ENCODE measurements at places on chromosomes 16 and 17.

GRCh38 chr17:8921147-8921546 is 44.4 kb downstream of the PIK3R5 start:
- no peak for DNase-seq

DNA sequence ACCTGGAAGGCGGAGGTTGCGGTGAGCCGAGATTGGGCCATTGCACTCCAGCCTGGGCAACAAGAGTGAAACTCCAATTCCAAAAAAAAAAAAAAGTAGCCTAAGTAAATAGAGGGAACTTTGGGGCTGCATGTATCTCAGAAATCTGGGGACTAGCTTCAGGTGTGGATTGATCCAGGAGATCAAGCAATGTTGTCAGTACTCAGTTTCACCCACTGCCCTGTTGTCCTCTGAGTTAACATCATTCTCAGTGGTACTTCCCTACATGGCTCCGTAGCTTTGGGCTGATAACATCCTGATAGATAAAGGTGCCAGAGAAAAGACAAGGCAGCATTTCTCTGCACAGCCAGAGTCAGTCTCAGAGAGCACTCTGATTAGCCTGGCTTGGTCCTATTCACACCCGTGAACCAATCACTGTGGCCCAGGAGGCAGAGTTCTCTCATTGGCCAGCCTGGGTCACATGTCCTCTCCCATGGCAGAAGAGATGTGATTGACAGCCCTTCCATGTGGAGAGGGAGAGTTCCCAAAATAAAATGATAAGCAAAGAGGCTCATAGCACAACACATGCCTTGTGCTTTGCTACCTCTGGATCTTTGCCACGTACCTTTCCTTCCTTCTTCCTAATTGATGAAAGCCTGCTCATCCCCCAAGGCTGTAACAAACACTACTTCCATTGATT is 99.6 kb downstream of the ABCC1 start:
- no peak for DNase-seq

DNA sequence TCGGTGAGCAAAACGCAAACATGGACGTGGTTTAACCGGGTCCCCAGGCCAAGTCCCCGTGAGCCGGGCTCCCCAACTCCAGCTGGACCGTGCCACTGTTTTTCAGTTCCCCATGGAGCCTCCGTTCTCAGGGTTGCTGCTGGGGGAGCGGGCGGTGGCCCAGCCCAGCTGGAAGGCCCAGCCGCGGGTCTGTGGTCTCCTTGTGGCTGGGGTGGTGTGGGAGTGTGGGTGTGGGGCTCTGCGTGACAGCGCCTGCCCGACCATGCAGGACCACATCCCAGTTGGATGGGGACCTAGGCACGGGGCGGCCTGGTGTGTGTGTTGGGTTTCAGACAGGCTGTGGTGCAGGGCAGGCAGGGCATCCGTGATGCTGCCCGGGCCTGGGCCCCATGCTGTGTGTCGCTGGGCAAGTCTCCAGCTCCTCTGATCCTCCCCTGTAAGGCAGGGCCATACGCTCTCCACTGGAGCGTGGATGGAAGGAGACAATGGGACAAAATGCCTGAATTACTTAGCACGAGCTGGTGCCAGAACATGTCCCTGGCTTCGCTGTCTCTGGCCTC is 40.3 kb downstream of the COX4I1 start:
- no peak for DNase-seq

DNA sequence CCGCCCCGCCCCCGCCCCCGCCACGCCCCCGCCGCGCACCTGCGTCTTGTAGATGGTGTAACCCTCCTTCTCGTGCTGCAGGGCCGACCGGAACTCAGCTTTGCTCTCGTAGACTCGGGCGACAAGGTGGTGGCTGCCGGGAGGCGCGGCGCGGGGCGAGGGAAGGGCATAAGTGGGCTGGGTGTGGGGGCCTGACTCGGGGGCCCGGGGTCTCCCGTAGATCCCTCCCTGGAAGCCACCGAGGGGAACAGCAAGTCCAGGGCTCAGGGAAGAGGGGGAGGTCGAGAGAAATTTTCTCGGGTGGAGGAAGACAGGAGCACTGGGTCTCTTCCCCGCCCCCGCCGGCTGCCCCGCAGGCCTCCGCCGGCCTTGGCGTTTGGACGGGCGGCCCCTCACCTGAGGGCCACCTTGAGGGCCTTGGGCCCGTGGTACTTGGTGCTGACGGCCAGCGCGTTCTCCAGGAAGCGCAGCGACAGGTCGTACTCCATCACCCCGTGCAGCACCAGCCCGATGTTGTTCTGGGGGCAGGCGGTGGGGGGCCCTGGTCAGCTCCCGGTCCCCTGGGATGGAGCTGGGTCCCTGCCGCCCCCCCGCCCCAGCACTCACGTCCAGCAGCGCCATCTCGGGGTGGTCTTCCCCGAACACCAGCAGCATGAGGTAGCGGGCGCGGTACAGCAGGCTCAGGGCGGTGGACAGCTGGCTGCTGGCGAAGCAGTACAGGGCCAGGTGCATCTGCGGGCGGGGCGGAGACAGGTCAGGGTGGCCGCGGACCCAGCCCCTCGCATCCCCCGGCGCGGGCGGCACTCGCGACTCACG is 19.4 kb downstream of the CLUH start:
- DNase-seq, result no peak

DNA sequence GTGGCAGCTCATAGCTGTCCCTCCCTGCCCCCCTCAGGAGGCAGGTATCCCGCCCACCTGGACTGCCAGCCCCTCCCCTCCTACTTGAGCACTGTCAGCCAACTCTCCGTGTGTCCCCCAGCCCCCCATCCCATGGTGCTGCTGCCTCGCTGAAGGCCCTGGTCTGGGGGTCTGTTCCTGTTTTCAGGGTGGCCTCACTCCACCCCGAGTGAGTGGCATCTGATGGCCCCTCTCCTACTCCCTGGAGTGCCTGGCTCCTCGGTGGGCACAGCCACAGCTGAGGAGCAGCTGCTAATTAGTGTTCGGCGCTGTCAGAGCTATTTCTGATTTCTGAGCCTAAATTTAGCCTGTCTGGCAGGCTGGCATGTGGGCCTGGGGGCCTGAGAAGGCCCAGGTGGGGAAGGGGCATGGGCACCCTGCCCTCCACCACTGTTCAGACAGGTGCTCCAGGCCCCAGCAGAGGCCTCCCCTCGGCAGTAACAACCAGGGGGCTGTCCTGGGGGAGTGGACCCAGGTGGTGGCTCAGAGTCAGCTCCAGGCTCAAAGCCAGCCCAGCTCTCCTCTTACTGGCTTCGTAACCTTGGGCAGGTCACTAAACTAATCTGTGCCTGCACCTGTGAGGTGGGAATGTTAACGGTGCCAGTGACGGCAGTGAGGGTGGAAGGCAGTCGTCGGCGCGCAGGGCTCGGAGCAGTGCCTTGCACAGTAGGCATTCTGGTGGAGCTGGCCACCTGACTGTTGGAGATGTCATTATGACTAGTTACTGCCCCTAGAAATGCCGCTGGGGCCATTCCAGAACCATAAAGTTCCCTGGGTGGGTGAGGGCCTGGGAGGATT is 6.5 kb downstream of the FMNL1 start:
- DNase-seq, result peak; percentile 59

DNA sequence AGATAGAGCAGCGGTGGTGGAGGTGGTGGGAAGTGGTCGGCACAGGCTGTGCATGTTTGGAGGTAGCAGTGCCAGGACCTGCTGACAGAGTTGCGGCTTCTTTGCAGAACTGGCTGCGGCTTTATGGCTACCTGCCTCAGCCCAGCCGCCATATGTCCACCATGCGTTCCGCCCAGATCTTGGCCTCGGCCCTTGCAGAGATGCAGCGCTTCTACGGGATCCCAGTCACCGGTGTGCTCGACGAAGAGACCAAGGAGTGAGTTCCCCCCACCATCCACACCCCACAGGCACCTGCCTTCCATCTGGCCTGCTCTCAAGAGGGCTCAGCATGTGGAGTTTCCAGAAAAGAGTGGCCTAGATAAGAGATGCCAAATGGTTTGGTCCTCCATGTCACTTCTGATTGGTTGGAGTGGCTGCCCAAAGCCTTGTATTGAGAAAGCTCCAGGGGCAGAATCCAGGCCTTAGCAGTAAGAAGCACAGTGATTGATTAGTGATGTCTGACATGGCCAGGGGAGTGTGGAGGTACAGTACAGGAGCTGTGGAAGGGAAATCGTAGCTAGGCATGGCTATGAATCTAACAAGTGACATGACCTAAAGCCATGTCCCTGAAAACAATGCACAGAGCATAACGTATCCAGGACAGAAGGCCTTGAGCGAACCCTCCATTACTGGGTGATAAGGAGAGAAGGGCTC is 12.0 kb downstream of the MMP15 start:
- no peak for DNase-seq

DNA sequence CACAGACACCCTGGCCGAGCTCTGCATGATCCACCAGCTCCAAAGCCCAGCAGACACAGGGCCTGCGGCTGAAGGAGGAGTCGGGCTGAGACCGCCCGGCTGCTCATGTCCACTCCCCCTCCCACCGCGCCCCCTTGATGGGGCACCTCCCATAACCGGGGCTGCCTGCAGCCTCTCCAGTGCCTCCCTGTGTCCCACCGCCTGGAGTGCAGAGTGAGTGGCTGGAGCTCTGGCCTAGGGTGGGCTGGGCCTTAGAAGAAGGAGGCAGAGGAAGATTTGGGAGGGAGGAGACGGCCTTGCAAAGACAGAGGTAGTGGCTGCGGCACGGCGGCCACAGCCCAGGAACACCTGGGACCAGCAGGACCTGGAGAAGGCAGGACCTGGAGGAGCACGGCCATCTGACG is 4.0 kb downstream of the CBFA2T3 start:
- DNase-seq, result no peak

DNA sequence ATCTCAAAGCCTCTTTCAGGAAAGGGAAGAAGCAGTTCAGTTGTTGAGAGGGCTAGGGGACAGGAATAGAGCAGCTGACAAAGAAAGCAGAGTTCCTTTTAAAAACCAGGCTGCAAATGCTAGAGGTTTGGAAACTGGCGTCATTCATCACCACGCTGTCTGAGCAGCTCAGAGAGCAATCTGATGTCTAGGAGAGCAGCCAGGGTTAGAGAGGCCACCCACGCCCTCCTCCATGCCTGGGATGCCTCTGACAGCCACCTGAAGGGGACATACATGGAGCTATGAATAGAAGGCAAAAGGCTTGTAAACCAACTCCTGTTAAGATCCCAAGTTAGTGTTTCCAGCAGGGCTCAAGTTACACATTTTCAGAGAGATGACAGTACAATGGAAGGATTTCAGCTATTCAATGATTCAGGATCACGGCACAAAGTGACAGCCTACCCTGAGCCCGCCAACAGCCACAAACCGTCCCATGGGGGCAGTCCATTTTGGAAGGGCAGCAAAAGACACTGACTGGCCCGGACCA is 12.4 kb downstream of the RAB5C start:
- DNase-seq, result no peak

- DNase-seq, result no peak
These were observed 1.1 kb downstream of the CCL13 start for GRCh38 chr17:34357398-34357797.

- DNase-seq, result no peak
These were observed 9.6 kb upstream of the P2RX1 start for GRCh38 chr17:3925684-3926485.

GRCh38 chr16:81693744-81694303 is 85.3 kb upstream of the PLCG2 start:
- no peak for DNase-seq

GRCh38 chr17:56314026-56314425 is 160.8 kb downstream of the ANKFN1 start:
- DNase-seq, result no peak

DNA sequence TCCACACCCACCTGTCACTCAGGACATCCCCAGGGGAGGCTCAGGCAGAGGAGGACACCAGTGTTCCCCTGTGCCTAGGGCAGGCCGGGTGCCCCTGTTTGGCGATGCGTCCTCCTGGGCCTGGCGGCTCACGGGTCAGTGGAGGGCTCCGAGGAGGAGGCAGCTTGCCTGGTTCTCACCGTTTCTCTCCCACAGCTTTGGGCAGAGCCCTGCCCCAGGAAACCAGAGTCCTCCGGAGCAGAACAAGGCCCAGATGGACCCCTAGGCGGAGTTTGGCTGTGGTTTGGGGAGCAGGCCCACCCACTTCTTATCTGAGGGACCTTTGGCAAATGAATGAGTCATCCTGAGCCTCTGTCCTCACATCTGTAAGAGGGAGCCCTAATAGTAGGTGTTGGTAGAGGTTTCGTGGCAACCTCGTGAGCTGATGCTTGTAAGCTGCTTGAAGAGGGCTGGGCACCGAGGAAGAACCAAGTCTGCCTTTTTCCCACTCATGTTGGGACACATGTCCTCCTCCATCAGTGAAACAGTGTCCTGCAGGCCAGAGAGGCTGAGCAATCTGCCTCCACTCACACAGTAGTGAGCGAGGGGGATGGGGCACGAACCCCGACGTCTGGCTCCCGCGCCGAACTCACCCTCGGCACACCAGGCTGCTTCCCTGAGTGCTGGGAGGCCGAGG is 247.0 kb upstream of the CIBAR2 start:
- DNase-seq, result no peak

All from natural killer cell (primary cell).